ENCODE measurements at places on chromosomes 16 and 17.
A peak's percentile ranks its signal among the peaks of the same experiment; 100 is the strongest.

- DNase-seq: no peak
Observed at GRCh38 chr17:50425682-50426471, at the start of gene ACSF2. Gene ACSF2, plus strand, starts transcription at chr17:50426218. Its CDS starts 44 bp downstream, at chr17:50426262.

- DNase-seq: no peak
Observed at GRCh38 chr16:69938981-69939820, 11.9 kb upstream of the CLEC18A start.

- no peak for DNase-seq
Observed at GRCh38 chr16:59604354-59604753, 870.2 kb upstream of the GOT2 start.

DNA sequence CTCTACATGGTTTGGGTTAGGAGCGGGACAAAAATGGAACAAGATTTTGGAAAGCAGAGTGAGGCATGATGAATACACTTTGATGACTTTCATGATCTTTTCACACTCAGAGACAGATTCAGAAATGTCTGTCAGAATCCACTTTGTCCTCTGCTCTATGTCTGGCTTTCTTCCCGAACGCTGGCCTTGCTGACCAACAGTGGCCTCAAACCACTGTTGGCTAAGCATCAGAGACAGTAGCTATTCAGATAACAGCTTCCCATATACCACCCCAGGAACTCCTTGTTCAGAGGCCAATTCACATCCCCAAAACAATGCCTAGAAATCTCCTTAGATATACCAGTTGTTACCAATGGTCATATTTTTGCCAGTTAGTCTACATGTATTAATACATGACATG lies 40.9 kb downstream of the FBXL20 start:
- no peak for DNase-seq

- peak; percentile 29 for DNase-seq
Observed at GRCh38 chr16:50067290-50067853, 1.6 kb downstream of the HEATR3 start.

DNA sequence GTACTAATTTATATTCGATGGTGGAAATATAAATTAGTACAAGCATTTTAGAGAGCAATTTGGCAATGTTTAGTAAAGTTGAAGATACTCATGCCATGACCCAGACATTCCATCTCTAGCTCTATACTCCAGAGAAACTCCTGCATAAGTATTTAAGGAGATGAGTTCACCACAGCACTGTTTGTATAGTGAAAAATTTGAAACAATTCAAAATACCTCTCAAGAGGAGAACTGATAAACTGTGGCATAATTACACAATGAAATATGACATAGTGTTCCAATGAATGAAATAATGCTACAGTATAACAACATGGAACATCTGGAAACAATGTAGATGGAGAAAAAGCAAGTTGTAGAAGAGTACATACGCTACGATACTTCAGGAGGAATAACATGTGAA lies 48.6 kb upstream of the IRX3 start:
- DNase-seq: no peak

DNA sequence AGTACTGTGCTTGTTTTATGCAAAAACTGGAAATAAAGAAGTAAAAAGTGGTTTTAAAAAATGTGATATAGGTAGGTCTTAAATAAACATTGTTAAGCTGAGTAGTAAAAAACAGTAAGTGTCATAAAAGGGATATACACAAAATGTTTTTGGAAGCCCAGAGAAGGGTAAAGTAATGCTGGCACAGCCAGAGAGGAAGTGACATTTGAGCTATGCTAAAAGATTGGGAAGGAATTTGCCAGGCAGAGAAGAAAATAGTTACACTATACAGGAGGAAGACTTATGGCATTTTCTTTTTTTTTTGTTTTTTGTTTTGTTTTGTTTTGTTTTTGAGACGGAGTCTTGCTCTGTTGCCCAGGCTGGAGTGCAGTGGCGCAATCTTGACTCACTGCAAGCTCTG lies 40.8 kb upstream of the TAOK1 start:
- no peak for DNase-seq

DNA sequence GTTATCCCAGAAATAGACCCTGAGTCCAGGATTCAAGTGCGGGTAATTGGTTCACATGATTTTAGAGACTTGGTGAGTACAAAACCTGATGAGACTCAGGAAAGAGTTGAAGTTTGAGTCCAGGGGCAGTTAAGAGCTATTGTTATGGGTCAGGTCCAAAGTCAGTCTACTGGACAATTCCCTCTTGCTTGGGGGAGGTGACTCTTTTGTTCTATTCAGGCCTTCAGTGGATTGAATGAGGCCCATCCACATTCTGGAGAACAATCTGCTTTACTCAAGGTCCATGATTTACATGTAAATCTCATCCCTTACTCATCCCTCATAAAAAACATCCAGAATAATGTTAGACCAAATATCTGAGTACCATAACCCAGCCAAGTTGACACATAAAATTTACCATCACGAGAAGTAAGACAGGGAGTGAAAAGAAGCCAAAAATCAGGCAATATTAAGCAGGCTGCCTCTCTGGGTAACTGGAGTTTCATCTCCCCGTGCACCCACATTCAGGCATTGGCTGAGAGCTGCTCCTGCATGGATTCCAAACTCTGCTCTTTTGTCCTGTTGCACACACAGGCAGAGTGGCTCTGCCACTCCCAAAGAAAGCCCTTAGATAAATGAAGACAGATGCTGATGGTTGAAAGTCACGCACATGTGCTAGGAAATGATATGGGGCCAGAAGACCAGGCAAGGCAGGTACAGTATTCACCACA lies 156.0 kb upstream of the SALL1 start:
- DNase-seq: no peak

DNA sequence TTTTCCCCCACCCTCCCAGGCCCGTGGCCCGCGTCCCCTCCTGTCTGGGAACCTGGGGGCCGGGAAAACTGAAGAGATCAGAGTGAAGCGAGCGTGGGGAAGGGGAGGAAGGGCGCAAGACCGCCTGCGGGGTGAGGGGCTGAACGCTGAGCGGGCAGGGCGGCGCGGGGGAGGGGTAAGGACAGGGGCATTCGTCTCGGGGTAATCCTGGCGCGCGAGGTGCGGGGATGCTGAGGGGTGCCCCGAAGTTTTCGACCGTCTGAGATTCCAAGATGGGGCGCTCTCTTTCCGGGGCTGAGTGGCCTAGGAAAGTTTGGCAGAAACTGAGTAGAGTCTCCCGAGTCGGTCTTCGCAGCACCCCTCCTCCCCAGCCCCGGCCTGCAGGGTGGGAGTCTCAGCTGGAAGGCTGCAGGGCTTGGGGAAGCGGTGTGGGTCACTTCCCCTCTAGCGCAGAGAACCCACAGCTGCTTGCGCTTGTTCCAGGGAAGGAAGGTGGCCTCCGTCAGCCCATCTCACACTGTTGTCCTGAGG lies 555 bp downstream of the TTYH2 start:
- no peak for DNase-seq

DNA sequence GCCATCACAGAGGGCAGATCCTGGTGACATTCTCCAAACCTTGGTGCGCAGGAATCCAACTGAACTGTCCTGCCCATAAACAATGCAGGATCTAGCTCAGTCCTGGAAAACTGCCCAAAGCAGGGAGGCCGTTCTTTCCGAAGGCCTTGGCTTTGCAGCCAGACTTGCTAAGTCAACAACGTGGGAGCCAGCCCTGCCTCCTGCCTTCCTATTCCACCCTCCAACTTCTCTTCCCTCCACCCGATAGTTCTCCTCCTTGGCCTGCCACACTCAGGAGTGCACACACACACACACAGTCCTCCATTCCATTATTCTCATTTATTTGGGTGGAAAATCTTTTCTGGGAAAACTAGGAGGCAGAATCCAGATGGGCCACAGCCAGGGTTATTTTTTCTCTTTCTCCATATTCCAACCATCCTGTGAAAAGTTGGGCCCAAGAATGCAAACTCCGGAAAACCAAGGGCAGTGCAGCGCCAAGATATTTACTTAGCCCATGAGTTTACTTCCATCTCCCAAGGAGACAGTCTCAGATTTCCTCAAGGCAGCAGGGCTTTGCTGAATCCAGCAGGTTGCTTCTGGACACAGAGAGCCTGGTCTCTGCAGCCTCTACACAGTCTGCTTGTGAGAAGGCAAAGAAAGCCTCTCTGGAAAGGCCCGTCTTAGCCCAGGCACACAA lies 15.8 kb downstream of the COPRS start:
- peak; percentile 2 for DNase-seq

DNA sequence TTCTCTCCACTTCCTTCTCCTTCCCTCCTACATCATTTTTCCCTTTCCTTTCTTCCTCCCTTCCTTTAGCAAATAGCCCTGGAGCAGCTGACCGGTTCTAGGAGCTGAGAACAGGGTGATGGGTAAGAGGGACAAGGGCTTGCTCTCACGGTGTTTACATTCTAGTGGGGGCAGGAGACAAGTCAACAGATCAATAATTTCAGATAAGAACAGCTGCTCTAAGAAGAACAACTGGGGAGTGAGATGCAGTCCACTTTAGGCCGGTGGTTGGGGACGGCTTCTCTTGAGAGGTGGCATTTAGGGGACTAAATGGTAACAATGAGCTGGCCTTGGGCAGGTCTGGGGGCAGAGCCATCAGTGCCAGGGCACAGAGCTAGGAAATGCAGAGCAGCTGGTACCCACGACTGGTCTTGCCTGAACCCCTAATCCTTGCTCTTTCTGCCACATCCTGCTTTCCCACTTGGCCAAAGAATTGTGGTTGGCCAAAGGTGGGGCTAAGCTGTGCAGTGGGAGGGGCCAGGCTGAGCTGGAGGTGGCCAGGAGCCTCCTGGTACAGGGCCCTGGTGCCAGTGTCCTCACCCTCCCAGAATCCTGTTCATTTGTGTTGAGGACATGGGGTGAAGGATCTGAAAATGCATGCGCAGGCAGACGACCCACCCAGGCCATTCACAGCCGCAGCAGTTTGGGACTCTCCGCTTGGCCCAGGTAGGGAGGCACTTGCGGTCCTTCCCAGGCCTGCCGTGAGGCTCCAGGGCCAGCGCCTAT lies 17.7 kb downstream of the CBX4 start:
- no peak for DNase-seq

- DNase-seq: no peak
Observed at GRCh38 chr16:11377154-11377553, 31.9 kb downstream of the RMI2 start.

DNA sequence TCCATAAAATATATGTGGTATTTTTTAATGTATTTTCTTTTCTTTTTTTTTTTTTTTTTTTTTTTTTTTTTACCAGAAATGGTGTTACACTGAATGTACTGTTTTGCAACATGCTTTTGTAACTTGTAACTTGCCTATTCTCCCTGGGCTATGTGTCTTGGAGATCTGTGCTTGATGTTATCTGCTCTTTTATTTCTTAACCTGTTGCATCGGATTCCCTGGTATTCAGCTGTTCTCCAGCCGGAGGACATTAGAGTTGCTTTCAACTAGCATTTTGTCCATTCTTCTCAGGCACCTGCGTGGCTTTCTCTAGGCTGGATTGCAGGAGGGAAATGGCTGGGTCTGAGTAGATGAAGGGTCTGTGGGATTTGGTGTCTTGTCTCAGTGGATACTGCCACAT lies 47.4 kb downstream of the KATNIP start:
- no peak for DNase-seq

DNA sequence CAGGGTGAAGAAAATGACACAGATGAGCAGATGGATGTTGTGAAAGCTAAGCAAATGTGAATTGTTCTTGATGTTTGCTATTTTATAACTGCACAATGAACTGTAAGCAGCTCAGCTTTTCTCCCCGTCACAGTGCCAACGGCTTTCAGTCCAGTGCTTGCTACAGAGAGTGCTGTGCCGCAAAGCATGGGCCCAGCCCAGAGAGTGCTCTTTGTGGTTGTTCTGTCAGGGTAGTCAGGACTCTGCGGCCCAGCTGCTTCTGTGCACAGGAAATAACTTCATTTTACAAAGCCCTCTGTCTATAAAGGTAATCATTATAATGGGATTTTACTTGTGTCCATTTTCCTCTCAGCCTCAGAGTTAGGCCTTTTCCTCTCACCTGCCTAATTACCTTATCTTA lies 39.1 kb downstream of the CDRT15 start:
- no peak for DNase-seq

DNA sequence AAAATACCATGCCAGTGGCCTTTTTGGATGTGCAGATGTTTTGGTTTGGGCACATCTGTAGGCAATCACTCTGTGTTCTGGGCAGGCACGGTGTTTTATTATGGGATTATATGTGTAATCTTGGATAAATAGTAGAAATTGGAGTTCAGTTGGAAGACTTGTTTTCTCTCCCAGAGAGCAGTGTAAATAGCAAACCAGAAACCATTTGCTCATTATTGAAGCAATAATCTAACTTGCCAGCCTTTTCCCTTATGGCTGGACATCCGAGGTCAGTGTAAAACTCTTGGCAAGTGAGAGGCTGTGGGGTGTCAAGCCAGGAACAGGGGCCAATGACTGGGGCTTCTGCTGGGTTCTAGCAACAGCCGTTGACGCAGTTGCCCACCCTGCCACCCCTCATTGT lies 69.9 kb downstream of the IRX3 start:
- DNase-seq: no peak

DNA sequence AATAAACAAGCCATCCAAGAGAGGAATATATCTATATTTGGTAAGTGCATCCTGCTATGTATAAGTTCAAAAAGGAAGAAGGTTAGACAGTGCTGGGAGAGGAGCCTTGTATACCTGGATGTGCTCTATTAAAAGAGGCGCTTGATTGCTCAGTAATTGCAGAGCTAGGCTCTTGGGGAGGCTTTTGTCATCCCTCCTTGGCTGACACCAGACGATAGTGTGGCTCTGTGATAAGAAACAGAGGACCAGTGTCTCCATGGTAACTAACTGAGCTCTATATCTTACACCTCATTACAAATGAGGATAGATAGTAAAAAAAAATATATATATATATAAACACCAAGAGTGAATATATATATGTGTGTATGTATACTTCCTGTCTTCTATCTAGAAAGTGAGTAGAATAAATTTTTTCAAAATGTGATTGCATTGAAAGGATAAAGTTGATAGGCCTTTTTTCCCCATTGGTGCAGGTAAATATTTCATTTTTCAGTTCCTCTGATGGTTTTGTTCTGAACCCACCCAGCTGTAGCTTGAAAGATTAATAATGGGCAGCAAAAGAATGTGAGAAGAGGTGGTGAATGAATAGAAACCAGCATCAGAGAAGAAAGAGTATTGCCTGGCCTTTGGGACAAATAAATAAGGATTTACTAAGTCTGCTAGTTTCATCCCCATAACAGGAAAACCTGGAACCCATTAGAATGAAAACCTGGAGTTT lies 303.7 kb downstream of the ZFHX3 start:
- DNase-seq: peak; percentile 5

GRCh38 chr17:82388223-82388921 lies 16.8 kb downstream of the UTS2R start:
- DNase-seq: no peak

GRCh38 chr16:81752225-81752875 lies 26.7 kb upstream of the PLCG2 start:
- DNase-seq: no peak

- DNase-seq: no peak
Observed at GRCh38 chr17:16269658-16270057, 52.6 kb downstream of the PIGL start.

Data from COR-L47 (cell line).